ENCODE measurements at places on chromosomes 3 and 15.

DNA sequence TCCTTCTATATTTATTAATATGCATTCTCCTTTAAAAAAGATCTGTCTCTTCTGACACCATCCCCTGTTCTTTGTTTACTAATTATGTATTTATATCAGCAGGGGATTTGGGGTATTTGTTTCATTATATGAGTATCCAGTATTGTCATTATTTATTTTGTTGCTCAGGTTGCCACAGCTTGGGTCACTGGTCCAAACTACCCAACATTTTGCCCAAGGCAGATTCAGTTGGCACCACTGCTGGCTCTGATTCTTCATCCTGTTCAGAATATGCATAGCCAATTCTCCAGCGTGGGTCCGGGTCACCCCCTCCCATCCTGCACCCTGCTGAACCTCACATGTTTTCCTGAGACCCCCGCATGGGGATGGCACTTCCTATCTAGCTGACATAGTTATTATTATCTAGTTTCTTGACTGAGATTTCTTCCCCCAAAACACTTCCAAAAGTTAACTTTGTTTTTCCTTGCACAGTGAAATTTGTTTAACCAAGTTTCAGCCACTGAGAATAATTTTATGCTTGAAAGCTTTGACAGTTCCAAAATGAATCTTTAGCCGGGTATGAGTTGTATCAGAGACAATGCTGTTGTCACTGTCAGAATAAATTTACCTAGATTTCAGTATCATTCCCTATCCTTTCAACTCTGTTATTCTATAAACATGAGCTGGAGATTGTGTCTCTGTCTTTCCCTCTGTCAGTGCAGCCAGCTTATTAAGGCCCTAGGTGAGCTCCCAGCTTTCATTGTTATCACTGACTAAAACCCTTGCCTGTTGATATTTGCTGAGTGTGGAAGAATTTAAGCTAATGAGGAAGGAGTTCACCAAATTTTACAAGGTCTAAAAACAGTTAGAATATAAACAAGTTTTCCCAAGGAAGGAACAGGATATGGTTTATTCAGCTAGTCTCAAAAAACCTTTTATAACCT lies 70.3 kb downstream of the TGFBR2 start:
- DNase-seq = no peak

GRCh38 chr3:182382112-182382857 lies 411.0 kb upstream of the ATP11B start:
- DNase-seq = no peak

- DNase-seq = no peak
Measured at GRCh38 chr3:140702281-140702680, 24.4 kb downstream of the TRIM42 start.

DNA sequence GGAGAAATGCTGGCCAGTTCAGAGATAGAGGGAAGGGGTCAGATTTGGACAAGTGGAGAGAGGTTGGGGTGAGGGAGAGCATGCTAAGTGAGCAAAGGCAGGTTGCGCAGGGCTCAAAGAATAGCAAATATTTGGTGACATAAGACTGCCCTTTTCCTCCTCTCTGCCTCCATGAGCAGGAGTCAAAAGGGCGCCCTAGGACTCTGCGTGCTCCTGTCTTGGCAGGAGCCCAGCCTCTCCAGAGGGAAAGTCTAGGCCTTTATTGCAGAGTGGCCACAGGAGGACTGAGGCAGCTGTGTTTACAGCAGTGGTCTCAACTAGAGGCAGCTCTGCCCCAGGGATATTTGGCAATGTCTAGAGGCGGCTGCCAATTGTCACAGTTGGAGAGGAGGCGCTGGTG lies 165.6 kb downstream of the FAM43A start:
- no peak for DNase-seq

DNA sequence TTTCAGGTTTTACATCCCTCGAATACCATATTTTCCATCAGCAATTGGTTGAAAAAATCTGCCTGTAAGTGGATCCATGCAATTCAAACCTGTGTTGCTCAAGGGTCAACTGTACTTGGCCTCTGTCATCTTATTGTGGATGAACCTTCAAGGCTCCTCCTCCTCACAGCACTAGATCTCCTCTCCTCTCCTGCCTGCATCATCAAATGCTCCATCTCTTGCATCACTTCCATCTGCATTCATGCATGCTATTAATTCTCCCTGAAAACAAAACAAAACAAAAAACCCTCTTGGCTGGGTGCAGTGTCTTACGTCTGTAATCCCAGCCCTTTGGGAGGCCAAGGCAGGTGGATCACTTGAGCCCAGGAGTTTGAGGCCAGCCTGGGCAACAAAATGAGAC lies 10.1 kb downstream of the BCL2L10 start:
- no peak for DNase-seq

- no peak for DNase-seq
Measured at GRCh38 chr3:126573492-126574117, 14.9 kb upstream of the C3orf22 start.

DNA sequence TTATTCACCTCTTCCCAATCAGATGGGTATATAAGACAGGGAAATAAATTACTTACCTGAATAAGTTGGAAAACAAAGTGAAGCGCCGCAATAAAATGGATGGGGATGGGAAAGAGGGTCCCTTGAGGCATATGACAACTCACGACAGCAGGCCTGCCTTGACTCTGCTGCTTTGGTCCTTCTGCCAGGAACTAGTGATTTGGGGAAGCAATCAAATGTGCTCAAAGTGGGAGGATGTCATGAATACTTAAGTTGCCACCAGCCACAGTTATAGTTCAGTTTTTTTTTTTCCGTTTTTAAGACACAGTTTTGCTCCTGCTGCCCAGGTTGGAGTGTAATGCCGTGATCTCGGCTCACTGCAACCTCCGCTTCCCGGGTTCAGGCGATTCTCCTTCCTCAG lies 4.6 kb downstream of the PARL start:
- DNase-seq = no peak

DNA sequence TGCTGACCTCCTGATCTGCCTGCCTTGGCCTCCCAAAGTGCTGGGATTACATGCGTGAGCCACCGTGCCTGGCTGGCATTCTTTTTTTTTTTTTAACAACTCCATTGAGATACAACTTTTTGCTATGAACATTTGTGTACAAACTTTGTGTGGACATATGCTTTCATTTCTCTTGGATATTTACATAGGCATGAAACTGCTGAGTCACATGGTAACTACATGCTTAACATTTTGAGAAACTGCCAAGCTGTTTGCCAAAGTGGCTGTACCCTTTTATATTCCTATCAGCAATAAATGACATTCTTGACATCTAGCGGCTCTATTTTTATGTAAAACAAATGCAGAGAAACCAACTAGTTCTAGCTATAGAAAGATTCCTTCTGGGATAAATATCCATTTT lies 8.7 kb upstream of the YEATS2 start:
- no peak for DNase-seq

DNA sequence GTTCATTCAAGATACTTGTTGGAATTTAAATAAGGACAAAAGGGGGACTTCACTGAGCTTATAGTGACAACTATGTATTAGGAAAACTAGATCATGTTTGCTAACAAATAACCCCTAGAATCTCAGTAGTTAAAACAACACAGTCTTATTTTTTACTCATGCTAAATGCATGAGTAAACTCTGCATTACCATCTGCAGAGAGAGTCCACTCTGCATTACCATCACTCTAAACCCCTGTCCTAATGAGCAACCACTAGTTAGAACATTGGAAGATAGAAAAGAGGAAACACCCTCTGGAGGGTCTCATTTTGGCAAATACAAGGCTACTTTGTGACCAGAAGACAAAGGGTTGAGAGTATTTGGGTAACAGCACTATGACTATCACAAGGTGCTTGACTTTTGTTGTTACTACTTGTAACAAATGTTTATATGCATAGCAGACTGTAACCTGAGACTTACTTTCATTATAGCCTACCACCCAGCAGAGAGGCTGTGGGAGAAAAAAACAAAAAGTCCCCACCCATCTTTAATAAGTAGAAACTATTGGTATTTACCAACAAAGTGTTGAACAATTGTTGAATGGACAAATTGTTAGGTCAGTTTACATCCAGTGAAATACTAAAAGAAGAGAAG lies 99.1 kb downstream of the OXSM start:
- no peak for DNase-seq

GRCh38 chr3:81393251-81393650 lies 368.2 kb downstream of the GBE1 start:
- DNase-seq = no peak

DNA sequence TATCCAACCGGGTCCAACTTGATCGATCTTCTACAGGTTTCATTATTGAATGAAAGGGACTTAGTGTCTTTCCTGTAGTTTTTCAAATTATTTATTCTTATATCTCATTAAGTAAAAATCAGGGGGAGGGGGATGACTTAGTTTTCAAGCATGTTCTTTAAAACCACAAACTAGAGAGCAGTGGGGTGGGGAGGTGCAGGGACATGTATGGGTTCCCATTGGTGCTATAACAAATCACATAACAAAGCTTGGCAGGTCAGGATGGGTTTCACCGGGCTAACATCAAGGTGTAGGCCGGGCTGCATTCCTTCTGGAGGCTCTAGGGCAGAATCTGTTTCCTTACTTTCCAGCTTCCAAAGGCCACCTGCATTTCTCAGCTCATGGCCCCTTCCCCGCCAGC lies 32.7 kb downstream of the CCNL1 start:
- no peak for DNase-seq

DNA sequence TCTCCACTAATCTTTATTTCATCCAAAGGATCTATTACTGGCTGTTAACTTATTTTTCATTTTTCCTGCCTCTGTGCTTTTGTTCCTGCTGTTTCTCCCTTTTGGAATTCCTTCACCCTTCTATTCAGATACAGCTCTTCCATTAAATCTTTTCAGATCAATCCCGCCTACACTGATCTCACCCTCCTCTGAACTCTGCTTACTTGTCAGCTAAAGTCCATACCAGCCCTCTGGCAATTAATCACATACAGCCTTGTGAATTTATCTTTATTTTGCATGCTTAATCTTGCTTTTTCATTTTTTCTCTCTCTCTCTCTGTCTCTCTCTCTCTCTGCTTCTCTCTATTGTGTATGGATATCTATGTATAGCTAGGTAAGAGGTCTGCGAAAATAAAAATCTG lies 100.8 kb upstream of the UMPS start:
- DNase-seq = no peak

GRCh38 chr3:156332304-156332703 lies 211.9 kb downstream of the KCNAB1 start:
- DNase-seq = no peak

DNA sequence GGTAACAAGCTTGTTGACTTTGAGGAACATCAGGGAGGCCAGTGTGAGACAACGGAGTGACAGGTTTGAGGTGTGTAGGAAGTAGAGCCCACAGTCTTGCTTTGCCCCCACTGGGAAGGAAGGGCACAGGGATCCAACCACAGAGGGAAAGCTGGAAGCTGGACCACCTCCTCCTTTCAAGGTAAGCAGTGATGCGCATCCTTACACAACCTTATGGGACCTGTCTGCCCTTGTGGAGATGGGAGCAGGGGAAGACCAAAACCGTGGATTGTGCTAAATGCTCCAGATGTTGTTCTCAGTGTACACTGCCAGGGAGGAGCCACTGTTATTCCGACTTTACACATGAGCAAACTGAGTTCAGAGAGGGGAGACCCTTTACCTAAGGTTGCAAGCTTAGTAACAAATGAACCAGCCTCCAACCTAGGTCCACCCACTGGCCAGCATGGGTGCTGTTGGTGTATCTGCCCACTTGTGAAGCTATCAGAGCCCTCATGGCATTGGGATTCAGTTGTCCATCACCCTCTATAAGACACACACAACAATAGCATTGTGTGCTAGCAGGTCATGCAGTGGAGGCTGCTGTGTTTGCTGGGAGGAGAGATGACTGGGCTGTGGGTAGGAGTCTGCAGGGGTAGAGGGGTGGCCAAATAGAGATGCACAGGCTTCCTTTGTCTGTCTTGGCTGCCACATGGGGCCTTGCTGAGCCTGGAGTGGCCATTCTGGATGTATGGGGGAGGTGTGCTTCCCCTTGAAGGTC lies 586 bp upstream of the LSMEM2 start:
- no peak for DNase-seq

- DNase-seq = no peak
Measured at GRCh38 chr3:127208483-127209100, 15.7 kb downstream of the PRR23E start.

GRCh38 chr3:185069037-185070030 lies 83.5 kb downstream of the C3orf70 start:
- DNase-seq = no peak

- no peak for DNase-seq
Measured at GRCh38 chr3:81530180-81530939, 231.1 kb downstream of the GBE1 start.

GRCh38 chr3:127749361-127749760 lies 73.0 kb downstream of the MGLL start:
- no peak for DNase-seq

DNA sequence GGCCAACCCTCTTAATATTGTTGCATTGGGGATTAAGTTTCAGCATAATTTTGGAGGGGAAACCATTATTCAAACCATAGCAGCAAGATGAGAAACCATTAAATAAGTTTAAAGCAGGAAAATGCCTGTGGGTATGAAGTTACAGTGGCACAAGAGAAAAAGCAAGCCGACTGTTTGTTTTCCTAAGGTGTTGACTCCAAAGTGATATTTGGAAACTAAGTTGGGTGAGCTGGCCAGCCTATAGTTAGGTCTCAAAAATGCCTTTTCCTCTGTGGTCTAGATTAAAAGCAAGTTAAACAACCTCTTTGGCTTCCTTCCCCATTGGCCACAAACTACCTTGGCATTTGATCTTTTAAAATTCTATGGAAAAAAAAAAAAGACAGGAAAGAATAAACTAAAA lies 419.8 kb upstream of the AZI2 start:
- no peak for DNase-seq

GRCh38 chr15:51375966-51376640 lies 34.6 kb downstream of the GLDN start:
- DNase-seq = no peak

- no peak for DNase-seq
Measured at GRCh38 chr15:88711806-88712205, 73.0 kb downstream of the ISG20 start.

DNA sequence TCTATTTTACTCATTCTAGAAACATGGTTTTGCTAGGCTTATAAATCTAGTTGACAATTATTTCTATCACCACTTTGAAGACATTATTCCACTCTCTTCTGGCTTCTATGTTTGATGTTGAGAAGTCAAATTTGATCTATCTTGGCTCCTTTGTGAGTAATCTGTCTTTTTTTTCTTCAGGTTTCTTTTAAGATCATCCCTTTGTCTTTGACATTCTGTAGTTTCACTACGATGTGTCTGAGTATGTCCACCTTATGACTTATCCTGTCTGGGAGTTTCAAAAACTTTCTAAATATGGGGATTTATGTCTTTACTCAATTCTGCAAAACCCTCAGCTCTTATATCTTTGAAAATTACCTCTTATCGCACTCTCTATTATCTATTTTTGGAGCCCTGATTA lies 41.0 kb upstream of the TMEM158 start:
- no peak for DNase-seq

- DNase-seq = no peak
Measured at GRCh38 chr3:45572755-45573154, 21.8 kb upstream of the LIMD1 start.
